H4 (cell line): ENCODE measurements at places on chromosomes 1 and 21.
A peak's percentile ranks its signal among the peaks of the same experiment; 100 is the strongest.

GRCh38 chr1:228982637-228983036 lies 247.4 kb downstream of the RHOU start:
- DNase-seq, result no peak

DNA sequence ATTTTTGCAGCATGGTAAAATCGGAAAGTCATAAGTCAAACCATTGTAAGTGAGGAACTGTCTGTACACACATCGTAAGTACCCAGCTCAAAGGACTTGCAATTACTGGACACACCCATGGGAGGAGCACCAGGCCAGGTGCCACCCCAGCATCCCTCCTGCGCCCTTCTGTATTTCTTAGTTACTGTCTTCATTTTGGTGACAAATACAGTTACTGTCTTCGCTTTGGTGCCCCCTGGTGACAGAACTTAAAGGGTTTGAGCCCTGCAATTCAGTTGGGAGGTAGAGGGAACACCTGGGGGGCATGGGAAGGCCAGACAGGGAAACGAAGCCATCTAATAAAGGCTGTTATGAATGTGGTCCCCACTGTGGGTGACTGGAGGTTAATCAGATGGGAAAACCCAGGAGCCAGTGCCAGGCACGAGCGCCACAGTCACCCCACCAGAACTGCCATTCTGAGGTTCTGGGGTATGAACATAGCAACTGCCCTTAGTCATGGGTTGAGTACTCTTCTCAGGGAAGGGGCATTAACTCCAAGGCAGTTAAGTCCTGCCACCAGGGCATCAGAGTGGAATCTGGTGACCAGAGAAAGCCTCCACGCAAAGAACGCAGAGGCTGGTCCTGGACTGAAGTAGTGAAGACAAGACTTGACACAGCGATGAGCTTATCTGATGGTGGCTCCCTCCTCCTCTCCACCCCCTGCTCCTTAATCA lies 612.9 kb downstream of the PTPRU start:
- peak; percentile 45 for DNase-seq

- no peak for DNase-seq
These were observed 8.9 kb downstream of the MAPKAPK2 start for GRCh38 chr1:206693592-206693991.

GRCh38 chr21:43676391-43676790 lies 17.0 kb downstream of the RRP1B start:
- DNase-seq, result no peak

DNA sequence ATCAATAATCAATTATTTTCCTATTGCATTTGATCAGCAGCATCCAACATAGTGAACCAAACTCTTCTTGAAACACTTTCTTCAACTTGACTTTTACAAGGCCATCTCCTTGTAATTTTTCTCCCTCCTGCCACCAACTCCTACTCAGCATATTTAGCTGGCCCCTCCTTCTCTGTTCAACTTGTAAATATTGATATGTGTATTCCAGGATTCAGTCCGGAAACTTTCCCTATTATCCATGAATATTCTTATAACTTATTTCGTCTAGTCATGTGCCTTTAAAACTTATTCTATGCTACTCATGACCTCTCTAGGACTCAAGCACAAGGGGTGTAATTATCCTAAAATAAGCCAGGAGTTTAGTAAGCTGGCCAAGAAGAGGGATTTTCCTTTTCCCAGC lies 52.9 kb downstream of the ZNF697 start:
- DNase-seq, result no peak

DNA sequence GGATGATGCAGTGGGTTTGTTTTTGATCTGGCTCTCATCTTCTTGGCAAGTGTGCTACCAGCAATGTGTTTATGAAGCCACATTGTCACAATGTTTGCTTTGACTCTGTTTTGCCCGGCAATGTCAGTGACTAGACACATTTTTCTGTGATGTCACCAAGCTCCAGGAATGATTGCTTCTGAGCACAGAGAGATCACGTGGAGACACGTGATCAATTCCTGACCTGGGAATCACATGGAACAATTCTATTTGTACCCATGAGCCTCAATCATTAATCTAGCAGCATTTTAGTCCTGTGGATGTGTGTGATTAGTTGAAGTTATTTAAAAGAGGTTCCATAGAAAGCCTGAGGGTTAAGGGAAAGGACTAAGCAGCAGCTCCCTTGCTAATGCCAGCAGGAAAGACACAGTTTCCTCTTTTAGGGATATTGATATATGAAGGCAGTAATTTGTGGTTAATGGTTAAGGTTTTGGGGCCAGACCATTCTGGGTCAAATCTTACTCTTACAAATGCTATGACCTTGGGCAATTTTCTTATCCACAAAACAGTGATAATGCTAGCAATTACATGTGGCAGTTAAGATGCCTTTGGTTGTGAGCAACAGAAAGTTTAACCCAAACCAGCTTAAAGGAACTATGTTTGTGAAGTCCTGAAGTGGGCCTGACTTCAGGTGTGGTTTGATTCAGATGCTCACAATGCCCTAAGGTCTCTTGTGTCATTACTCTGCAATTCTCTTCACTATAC lies 59.0 kb downstream of the FASLG start:
- peak; percentile 58 for DNase-seq

- no peak for DNase-seq
These were observed 10.8 kb downstream of the ARHGEF16 start for GRCh38 chr1:3465091-3465934.

DNA sequence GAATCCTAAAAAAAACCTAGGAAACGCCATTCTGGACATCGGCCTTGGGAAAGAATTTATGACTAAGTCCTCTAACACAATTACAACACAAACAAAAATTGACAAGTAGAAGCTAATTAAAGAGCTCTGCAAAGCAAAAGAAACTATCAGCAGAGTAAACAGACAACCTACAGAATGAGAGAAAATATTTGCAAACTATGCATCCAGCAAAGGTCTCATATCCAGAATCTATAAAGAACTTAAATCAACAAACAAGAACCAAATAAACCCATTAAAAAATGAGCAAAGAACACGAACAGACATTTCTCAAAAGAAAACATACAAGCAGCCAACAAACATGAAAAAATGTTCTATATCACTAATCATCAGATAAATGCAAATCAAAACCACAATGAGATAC lies 58.6 kb downstream of the PTGFR start:
- DNase-seq, result no peak

GRCh38 chr1:207836591-207837347 lies 74.2 kb downstream of the CD34 start:
- DNase-seq, result no peak

DNA sequence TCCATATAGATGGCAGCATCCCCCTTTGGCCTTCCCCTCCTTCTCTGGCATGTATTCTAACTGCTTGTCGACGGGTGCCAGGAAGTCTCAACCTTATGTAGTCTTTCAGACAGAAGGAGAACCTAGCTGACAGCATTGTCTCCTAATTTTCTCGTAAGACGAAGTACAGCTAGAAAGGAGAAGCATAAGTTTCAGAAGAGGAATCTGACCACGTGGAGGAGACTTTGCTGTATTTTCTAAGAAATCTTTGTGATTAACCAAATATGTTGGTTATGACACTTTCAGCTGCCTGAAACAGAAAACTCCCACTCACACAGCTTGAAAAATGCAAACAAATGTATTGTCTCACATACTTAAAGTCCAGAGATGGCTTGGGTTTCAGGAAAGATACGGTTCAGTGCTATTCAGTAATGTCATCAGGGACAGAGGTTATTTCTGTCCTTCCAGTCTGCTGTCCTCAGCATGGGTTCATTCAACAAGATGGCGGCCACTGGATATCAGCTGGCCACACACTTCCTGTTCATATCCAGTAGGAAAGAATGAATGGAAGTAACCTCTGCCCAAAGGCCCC lies 109.5 kb upstream of the ZNF648 start:
- peak; percentile 11 for DNase-seq

- no peak for DNase-seq
These were observed 6.0 kb downstream of the DYNLT5 start for GRCh38 chr1:66758241-66758755.

DNA sequence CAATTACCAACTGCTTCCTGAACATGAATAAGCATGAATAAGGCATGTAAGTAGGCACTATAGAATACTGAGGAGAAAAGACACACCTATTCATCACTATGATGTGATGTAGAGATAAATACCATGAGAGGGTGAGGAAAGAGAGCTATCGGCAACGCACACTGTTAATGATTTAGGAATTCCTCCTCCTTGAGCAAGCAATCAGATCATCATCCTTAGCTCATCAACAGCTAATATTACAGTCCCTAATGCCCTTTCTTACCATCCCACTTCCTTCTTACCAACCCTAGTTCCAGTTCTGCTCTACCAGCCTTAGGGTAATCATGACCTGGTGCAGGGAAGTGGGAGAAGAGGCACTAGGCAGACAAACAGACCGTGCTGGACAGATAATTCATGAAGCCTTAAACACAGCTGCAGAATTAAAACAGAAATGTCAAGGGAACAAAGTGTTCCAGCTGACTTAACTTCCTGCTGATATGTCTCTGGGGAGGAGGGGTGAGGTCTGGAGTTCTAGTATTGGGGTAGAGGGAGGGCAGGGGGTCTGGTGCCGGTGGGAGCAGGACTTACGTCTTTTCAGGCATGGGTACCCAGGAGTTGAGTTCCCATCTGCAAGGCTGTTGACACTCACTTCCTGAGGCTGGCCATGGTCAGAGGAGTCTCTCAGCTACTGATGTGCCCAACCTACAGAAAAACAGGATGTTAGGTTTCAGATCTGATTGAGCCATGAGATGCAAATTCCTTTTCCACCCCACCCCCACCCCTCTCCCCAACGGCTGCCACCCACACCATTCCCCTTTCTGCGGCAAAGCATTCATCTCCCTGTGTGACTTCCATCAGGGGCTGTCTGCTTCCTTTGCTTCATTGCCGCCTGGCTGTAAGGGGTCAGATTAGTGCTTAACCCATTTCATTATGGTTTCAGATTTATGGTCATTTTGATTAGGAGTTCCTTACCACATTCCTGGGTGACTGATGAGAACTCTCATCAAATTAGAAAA lies 12.6 kb upstream of the RCSD1 start:
- no peak for DNase-seq

GRCh38 chr1:97906567-97907241 lies 14.1 kb downstream of the DPYD start:
- peak; percentile 81 for DNase-seq

GRCh38 chr21:38861056-38861455 lies 55.3 kb downstream of the ETS2 start:
- DNase-seq, result no peak

DNA sequence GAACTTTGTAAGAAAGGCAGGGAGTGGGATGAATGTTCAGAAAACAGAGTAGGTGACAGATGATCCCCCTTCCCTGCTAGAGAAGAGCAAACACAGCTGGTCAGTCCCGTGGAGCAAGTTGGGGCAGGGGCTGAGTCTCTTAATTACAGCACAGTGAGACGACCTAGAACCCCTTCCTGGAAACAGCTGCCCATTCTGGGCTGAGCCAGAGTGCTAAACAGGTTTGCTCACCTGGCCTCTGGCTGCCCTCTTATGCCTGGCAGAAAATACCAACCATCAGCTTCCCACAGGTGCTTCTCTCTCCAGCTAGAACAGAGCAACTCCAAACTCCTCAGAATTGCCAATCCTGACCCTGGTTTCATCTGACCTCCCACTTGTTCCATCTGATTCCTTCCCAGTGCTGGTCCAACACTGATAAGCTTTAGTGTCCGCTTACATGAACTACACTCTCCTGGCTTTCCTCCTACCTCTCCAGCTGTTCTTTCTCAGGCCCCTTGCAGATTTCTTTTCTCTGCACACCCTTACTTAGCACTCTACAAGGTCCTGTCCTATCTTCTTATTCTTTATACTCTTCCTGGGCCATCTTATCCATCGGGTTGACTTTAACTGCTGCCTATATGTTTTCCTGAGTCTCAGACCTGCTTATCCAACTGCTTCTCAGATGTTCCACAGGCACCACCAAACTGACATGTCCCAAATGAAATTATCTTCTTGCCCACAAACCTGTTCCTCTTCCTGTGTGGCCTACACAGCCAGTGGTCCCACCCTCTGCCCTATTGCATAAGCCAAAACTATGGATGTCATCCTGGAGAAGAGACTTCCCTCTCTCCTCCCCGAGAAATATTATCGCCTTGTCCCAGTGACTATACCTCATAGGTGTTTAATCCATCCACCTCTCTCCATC lies 22.6 kb upstream of the COL9A2 start:
- no peak for DNase-seq

- no peak for DNase-seq
These were observed 26.4 kb upstream of the LRIG2 start for GRCh38 chr1:113046569-113046968.

DNA sequence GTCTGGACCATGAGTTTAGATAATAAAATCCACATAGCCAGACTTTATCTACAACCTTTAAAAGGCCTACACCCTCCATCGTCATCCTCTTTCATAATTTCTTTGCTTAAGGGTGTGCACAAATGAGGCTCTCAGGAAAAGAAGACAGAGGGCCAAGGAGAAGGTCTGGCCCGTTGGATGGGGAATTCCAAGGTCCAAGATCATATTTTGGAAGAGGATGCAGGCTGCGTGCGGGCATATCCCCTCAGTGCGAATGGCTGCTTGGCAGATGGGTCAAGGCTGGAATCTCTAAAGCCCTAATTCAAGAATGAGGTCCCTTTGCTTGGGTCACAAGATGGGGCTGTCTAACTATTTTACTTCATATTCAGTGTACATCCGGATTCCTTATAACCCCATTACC lies 782.2 kb upstream of the NCAM2 start:
- no peak for DNase-seq

- DNase-seq, result no peak
These were observed 27.7 kb upstream of the RIPK4 start for GRCh38 chr21:41794600-41794999.

DNA sequence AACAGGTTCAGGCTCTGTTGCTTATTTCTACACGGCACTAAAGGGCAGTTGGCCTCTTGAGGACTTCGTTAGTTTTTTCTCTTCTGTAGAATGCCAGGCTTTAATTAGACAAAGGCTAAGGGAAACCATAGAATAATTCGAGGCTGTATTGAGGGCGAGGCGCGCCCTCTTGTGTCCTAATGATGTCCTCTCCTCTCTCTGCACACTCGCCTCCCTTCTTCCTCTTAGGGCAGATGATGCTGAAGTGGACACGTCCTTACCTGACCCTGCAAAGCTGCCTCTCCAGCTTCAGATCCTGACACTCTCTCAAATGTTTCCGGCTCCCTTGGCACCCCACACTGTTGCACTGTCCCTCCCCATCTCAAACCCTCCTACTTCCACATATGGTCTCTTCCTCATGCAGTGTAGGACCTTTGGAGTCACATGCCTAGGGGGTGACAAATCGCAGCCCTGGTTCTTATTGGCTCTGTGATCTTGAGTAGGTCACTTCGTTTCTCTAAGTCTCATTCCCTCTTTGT lies 1.9 kb upstream of the ZSCAN20 start:
- peak; percentile 77 for DNase-seq

DNA sequence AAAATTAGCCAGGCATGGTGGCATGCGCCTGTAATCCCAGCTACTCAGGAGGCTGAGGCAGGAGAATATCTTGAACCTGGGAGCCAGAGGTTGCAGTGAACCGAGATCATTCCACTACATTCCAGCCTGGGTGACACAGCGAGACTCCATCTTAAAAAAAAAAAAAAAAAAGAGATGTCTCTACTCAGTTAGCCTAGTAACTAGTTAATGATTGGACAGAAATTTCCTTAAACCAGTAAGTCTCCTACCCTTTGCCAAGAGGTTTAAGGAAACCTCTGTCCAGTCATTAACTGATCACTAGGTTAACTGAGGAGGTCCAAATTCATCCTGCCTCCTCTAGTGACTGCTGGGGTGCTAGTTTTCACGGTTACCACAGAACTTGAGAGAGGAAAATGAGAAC lies 143.9 kb upstream of the UBE2U start:
- DNase-seq, result no peak
